ENCODE measurements at places on chromosomes 3 and 15.

DNA sequence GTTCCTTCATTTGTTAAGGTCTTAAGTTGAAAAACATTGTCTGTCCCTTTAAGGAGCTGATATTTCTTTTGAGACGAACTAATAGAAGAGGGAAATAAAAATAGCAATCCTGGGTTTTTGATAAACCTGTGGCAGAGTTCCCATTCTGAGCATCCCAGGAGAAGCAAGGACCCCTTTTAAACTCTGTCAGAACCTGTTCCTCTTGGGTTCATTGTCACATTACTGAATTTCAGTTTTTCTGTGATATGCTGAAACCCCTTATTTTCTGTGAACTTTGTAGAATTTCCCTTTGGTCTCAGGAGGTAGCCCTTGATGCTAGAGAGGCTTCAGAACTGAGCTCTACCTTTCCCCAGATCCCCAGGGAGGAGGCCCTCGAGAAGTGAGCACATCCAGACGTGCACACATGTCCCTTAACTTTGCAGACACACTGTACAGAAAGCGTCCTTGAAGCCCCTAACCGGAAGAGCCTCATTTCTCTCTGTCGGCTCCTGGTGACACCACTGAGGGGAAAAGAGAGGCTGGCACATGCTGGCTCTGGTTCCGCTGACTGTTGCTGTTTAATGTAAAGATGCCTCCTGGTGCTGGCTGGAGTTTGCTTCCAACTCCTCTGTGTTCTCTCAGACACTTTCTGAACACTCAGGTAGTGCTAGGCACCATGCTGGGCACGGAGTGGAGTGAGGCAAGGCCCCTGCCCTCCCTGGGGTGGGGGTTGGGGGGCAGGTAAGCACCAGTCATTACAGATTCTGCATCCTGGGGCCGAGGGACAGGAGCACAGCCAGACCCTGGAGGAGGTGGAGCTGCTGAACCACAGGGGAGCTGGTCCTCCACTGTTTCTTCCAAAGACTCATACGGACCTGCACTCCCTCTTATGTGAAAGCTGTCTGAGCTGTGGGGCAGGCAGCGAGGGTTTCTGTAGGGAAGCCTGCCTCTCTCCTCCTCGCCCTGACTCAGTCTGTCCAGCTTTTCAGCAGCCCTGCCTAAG, 77.5 kb downstream of the CHDH start:
- peak; percentile 44 for DNase-seq

DNA sequence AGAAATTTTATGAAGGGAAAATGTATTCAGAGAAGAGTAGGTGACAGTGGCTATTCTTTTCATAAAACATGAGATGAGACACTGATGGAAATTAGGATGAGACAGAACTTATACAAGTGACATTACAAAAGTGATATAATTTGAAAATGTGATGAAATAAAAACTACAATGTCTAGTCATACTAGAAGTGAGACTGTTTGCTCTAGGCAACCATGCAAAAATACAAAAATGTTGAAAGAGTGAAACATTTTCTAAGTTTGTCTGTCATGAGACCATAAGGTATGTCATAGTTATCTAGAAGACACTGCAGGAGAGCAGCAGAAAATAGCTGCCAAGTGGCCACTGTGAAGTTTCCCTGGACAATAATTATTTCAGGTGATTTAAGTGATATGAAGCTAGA, 459.5 kb downstream of the DIPK2A start:
- DNase-seq, result no peak

- no peak for DNase-seq
These were observed 25.1 kb upstream of the UTS2B start for GRCh38 chr3:191355406-191355805.

DNA sequence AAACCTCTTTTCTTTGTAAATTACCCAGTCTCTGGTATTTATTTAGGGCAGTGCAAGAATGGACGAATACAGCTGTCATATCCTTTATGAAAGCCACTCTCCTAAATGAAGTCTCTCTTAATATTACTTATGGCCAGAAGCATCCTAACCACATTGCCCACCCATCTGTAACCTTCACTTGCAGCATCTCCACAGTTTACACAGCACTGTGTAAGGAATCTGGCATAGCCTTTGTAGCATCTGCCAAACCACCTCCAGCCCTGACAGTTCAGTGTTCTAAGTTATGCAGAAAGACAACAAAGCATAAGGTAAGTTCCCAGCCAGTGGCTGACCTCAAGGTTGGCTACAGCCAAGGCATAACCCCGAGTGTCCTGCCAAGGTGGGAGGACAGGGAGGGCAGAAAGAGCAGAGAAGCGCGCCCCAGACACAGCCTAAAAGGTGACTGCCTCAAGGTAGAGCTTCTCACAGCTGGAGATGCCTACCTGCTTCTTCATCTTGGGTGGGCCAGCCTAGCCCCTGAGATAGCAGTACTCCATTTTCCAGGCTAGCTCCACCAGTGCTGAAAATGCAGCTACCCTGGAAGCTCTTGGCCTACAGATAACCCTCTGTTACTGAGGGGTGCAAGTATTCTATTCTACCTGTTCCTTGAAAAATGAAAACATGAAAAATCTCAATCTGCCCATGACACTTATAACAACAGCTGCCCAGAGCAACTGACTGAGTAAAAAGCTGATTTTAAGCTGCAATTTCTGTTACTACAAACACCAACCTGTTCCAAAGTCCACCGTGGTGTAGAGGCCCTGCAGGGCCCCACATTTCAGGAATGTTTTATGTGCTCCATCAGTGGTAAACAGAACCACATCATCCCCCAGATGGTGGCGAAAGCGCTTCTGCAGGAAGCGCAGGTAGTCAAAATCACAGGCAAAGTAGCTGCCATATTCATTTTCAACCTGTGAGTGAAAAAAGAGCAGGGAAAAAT, 39.3 kb downstream of the GLB1 start:
- DNase-seq, result no peak

GRCh38 chr3:14481646-14482036, 58.5 kb downstream of the GRIP2 start:
- DNase-seq, result peak; percentile 29

- no peak for DNase-seq
These were observed 200.7 kb downstream of the KCNH8 start for GRCh38 chr3:19348941-19349564.

GRCh38 chr15:36183201-36183600, 396.2 kb upstream of the CDIN1 start:
- DNase-seq, result no peak

GRCh38 chr3:196399485-196399945, 32.7 kb downstream of the UBXN7 start:
- DNase-seq, result no peak

- no peak for DNase-seq
These were observed 224.7 kb downstream of the MFSD1 start for GRCh38 chr3:159026510-159026909.

DNA sequence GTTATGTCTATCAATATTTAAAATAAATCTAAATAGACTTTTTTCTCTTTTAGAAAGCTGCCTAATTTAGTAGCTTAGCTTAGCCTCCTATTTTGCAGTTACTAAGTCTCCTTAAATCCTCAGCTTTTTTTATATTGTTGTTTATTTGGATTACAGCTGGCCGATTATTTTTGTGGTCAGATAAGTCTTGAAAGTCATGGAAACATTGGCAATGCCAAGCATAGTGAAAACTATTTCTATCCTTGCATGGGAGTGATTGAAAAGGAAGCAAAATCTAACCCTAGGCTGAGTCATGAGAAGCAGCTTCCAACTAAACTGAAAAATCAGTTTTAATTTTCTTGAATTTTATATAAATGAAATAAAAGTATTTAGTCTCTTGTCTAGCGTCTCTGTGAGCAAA, 1063.0 kb upstream of the GBE1 start:
- no peak for DNase-seq

DNA sequence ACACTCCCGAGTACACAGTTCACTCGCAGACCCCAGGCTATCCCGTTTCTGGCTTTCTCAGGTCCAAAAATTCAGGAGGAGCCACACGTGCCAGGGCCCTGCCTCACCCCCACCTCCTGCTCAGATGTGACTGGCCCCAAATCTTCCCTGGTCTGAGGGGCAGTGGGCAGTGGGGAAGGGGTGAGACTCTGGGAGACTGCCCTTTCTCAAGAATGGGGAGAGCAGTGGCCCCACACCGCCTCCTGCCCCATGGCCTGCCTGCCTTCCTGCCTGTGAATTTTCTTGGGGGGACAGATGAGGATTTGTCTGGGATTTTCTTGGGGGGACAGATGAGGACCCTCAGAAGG, 174.6 kb downstream of the MEGF11 start:
- DNase-seq, result no peak

- DNase-seq, result no peak
These were observed 93.6 kb upstream of the CGNL1 start for GRCh38 chr15:57282686-57283085.

- DNase-seq, result no peak
These were observed 106.6 kb downstream of the DNAJB8 start for GRCh38 chr3:128359846-128360642.

DNA sequence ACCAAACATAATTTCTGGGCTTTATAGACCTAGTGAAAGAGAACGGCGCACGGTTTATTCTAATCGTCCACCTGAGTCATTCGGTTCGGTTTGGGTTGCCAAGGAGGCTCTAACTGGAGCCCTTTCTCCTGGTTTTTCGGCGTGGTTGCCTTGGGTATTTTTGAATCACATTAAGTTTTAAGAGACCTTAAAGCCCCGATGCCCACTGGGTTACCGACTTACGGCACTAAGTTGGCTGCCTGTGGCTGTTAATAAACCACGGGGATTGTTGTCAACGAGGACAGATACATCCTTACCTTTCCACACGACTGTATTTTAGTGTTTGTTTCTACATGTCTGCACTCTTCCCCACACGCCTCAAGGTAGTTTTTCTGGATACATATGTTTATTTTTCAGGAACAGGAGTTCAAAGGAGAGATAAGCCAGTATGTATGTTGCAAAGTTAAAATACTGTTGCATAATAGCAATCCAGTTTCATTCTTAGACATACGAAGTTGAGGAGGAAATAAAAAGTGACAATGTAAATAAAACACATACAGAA, 1.2 kb upstream of the ANP32A start:
- no peak for DNase-seq

DNA sequence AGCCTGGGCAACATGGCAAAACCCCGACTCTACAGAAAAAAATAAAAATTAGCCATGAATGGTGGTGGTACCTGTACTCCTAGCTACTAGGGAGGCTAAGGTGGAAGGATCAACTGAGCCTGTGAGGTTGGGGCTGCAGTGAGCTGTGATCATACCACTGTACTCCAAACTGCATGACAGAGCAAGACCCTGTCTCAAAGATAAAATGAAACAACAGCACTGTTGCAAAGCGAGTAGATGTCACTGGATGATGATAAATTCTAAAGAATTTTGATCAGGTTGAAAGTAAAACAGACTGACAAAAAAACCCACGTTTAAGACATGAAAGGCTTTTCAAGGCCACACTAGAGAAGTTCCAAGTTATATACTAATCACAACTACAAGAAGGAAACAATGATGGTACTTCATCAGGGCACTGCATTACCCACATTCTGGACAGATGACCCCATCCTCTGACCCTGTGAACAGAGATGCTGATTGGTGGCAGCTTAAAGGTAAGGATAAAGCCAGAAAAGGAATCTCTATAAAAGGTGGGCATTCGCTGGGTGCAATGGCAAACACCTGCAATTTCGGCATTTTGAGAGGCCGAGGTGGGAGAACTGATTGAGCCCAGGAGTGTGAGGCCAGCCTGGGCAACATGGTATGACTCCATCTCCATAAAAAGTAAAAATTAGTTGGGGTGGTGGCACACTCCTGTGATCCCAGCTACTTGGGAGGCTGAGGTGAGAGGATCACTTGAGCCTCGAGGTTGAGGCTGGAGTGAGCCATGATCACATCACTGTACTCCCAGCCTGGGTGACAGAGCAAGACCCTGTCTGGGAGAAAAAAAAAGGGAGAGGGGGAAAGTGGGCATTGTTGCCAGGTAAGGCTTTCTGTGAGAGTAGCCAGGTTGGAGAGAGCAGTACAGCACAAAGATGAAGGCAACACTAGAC, 59.2 kb downstream of the TBL1XR1 start:
- no peak for DNase-seq

GRCh38 chr3:192817053-192817452, 89.7 kb upstream of the FGF12 start:
- DNase-seq, result no peak

GRCh38 chr3:127486321-127486944, 104.1 kb downstream of the TPRA1 start:
- no peak for DNase-seq

DNA sequence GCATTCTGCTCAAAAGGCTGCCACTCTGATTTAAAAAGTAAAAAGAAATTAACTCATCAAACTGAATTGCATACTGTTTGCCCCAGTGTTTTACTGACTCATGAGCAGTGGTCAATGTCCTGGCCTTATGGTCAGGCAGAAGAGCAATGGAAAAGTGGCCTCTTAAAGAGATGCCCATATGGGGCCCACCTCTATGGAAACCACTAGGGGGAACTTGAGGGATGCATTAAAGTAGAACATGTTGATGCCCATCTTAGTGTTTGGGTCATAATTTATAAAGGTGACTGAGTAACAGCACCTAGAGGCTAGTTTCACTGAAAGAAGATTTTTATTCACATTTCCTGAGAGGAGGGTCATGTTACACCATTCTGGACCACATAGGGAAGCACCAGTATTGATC, 66.5 kb upstream of the RNU6-1 start:
- DNase-seq, result no peak
